ENCODE measurements at places on chromosomes 6 and 20. TPM values are rescaled to one million over a fixed set of nuclear protein-coding genes. Genes with fewer than 3 reads are reported as not detected.

DNA sequence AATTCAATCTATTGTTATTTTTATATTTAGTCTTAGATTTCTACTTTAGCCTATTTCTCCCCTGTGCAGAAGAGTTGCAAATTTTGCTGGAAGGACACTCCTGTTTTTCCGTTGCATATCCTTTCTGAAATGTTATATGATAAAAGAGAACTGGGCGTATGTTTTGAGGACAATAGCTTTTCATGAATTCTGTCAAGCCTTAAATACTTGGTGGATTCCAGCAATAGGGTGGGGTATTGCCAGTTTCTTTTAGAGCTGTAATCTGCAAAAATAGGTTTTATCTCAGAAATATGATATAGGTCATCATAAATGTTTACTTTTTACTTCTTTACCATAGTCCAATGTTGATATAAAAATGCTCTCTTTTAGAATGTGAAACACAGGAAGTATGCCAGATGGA, 42.0 kb downstream of the VTA1 start:
- no peak for DNase-seq

DNA sequence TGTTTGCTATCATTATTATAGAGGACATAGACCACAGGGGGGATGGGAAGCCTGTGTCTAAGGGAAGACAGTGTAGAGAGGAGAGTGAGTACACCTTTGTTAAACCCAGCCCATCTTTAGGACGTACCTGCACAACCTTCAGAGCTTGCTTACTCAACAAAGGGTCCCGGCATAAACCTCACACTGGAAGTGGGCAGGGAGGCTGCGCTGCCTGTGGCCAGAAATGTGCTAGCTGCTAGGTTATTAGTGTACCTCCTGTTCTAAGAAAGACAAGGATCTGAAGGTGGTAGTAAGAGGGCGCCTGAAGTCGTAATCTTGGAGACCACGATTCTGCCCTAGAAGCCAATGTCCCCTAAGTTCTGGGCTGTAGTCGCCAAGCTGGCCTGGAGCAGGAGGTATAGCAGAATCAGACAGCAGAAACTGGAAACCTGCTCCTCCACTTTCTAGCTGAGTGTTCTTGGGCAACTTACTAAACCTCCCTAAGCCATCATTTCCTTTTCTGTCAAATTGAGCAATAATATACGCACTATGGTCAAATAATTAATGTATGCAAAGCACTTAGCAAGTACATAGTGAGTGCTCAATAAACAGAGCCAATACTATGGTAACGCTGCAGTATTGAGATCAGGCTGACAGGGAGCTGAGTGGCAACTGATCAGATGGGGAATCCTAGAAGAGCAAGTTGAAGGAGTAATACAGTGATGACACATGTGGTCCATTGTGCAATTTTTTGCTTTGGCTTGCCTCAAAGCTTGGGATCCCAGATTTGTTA, 16.8 kb upstream of the AKIRIN2 start:
- no peak for DNase-seq

- DNase-seq = no peak
These were observed 105.6 kb downstream of the ELOVL4 start for GRCh38 chr6:79841577-79842375.

PROKR2 gene
- not detected for total RNA-seq

DLK2 gene
- 1.1 TPM for total RNA-seq

Data from chondrocyte (in vitro differentiated cells).